Stimulated activated CD8-positive, alpha-beta memory T cell treated with anti-CD3 and anti-CD28 coated beads, Interleukin-15, amount 100 ng/mL, for 48 hours (primary cell): ENCODE measurements at places on chromosomes 4 and X.

DNA sequence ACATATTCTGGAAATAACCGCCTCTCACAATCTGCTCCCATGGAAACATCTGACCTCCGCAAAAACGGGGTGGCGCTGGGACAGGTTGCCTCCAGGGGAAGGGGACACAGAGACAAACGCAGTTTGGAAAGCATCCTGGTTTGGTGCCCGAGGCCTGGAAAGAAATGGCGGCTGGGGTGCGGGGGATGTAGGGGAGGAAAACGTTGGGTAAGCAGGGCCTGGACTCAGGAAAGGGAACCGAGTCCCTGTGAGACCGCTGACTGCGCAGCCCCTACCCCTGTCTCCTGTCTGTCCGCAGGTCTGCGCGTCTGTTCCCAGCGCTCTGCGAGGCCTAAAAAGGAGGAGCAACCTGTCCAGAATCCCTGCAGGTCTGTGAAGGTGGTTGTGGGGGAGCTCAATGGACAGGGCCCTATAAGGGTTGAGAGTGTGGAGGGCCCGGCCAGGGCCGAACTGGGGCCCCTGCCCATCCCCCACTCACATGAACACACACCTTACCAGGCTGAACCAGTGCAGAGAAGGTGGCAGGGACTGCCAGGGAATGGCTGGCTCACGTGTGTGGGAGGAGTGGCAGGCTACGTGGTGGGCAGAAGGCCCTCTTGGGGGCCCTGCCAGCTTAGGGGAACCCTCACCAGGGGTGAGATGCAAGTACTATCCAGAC, 672 bp downstream of the TCEAL3 start:
- no peak for DNase-seq

DNA sequence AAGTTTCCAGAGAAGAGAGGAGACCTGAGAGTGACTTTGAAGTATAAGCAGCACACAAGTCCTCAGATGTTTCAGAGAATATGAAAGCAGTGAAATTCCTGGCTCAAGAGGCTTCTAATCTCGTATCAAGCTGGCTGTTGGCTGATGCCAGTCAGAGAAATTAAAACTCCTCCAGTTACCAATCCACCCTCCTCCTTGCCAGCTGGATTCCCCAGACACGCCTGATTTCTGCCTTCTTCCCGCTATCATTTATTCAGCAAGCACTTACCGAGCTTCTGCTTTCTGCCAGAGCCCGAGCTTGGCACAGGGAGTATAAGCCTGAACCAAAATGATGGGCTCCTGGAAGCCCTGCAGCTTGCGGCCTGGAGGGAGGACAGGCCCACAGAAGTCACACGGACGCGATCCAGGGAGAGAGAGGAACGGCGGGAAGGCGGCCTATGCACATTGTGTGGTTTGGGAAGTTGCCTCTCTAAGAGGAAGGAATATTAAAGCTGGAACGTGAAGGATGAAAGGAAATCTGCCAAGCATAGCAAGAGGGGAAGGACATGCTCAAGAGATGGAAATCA, 102.4 kb upstream of the TBL1X start:
- no peak for DNase-seq

DNA sequence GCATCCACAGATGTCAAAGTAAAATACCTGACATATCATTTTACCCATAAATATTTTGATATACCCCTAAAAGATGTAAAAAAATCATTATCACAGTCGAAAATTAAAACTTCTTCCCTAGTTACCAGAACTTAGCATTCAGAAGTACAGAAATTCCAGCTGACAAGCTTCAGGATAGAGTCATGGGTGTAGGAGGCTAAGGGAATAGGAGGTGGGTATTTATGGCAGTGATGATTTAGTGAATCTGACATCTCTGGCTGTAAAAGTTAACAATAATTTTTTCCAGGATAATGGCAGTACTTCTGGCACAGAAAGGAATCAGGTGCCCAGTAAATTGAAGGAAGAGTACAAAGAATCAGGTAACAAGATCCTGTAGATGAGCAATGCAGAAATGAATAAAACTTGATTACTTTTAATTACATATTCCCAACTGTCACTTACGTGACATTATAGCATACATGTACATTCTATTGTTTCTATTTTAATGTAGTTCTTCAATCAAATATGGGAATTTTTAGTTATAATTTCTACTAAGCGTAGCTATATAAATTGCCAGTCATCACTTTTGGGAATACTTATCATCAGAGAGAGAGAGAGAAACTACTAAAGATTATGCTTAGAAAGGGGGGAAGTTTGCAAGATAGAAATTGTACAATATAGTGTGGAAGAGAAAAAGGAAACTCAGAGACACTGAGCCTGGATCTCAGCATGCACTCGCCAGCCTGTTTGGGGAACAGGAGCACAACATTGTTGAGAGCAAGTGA, 143.4 kb downstream of the TMEM144 start:
- DNase-seq = no peak

DNA sequence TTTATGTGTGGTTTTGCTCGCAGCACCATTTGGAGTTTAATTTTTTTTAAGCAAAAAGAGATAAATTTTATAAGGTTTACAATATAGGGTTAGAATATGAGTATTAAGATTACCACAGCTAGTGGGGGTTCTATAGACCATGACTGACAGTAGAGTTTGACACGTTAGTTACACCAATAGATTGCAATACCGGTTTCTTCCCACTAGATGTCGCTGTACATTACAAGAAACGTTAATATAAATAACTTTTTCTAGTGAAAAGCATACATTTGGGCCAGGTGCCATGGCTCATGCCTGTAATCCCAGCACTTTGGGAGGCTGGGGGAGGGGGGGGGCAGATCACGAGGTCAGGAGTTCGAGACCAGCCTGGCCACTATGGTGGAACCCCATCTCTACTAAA, 433.6 kb downstream of the MAGEB5 start:
- DNase-seq = no peak

DNA sequence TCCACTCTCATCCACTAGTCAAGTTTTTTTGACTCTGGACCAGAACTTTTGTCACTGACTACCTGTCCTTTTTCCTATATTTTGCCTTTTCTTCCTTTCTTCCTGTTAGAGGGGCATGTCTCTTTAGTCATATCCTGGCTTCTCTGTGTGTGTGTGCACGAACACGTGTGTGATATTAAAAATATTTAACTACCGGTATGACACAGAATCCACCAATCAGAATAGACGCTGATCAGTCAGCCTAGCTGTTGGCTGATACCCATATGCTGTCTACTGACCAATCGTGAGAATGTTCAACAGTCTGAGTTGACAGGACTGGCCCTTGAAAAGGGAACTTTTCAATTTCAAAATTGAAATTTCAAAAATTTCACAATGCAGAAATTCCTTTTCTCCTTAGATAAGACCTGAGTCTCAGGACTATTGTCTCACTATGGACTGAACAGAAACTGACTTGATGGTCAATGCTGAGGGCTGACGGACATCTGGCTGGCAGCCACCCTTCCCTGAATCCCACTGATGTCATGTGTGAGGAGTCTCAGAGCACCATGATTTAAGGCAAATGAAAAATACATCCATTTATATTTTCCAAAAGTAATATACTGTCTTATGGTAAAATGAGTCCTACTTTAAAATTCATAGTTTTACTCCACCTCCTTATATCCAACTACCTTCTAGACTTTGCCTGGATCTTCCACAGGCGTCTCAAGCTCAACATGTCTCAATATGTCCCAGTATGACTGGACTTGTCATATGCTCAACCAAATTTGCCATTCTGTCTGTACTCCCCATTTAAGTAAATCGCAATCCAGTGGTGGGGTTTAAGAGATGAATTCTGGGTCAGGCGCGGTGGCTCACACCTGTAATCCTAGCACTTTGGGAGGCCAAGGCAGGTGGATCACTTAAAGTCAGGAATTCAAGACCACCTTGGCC, 78.0 kb downstream of the CHRNA9 start:
- DNase-seq = no peak

DNA sequence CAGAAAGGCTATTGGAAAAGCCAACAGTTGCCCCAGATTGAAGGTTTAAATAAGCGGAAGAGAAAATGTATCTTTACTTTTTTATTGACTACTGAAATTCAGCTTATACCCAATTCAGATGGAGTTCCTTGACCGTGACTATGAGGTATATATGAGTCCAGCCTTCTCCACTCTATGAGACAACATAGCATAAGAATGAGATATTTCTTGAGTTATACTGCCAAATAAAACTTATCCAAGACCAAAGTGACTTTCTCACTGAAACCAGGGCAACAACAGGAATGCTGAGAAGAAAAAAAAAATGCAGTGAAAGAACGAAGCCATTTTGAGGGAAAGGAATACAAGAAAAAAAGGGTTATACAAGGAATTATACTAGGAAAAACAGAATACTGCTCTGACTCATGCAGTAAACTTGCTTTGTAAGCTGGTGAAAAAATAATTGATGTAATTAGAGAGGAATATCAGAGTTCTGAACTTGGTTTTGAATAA, 16.3 kb upstream of the PDK3 start:
- no peak for DNase-seq

- no peak for DNase-seq
These were observed 27.9 kb downstream of the NKX3-2 start for GRCh38 chr4:13516315-13516860.

GRCh38 chr4:183201331-183201730, 102.3 kb downstream of the WWC2 start:
- DNase-seq = no peak

DNA sequence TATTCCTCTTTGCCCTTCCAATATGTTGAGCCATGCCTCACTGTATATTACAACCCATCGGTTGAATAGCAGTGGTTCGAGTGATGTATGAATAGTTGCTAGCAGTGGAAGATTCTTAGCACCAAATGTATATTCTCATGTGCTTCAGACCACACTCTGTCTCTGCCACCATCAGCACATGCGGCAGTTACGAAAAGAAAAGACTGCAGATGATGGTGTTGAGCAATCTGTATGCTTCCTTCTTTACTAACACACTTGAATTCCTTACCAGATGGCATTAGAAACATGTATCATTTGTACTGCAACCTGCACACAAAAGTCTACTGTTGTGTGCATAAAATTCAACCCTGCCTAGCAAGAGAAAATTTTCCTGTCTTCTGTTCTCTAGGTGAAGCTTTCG, 214.6 kb downstream of the ENOX2 start:
- DNase-seq = no peak

DNA sequence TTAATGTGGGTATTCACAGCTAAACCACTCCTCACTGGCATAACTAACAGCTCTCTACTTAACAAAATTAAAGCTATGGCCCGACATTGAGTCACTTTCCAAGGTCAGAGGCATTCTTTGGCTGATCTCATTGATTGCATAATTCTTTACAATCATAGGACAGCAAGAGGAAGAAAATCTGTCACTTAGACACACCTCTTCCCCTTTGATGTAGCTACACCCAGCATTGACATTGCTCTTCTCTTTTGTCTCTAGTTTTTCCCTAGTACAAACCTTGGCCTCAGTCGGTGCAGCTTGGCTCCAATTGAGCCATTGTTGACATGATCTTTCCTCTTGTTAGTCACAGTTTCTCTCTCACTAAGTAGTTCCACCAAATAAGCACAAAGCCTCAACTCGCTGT, 313.3 kb upstream of the ACTRT1 start:
- DNase-seq = no peak

DNA sequence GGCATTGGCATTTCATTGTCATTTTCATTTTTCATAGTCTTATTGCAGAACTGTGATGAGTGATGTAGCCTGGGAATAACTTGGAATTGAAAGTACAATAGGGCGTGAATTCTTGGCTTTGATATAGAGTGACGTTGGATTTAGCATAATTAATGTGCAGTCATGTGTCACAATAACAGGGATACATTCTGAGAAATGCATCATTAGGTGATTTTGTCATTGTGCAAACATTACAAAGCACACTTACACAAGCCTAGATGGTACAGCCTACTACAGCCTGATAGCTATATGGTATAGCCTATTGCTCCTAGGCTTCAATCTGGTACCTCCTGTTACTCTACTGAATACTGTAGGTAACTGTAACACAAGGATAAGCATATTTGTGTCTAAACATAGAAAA, 300.8 kb downstream of the DTHD1 start:
- DNase-seq = no peak

DNA sequence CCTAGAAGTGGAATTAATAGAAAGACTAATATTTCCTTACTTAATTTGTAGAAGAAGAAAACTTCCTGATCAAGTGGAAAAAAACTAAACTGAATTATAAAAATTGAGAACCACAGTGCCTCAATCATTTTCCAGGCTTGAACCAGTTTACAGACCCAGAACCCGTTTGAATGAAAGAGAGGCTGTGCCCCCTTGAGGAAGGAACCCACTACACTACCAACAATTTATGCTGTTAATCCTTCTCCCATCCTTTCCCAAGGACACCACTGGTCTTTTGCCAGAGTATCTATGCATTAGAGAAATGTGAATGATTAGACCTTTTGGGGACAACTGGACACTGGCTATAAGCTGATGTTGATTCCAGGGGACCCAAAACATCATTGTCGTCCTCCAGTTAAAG, 842.6 kb downstream of the TECRL start:
- no peak for DNase-seq

- DNase-seq = no peak
These were observed 44.1 kb downstream of the TEC start for GRCh38 chr4:48225368-48226141.

- no peak for DNase-seq
These were observed 35.2 kb upstream of the LNX1 start for GRCh38 chr4:53626491-53626890.

- no peak for DNase-seq
These were observed 43.8 kb upstream of the WDR1 start for GRCh38 chr4:10160281-10160856.

DNA sequence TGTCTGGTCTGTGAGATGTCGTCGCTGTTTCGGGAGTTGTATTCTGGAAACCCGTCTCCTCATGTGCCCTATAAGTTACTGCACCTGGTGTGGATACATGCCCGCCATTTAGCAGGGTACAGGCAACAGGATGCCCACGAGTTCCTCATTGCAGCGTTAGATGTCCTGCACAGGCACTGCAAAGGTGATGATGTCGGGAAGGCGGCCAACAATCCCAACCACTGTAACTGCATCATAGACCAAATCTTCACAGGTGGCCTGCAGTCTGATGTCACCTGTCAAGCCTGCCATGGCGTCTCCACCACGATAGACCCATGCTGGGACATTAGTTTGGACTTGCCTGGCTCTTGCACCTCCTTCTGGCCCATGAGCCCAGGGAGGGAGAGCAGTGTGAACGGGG, 1.4 kb downstream of the USP27X start:
- no peak for DNase-seq

GRCh38 chrX:24851289-24851688, 157.6 kb downstream of the POLA1 start:
- DNase-seq = no peak

GRCh38 chrX:19721726-19722370, 165.6 kb downstream of the SH3KBP1 start:
- no peak for DNase-seq

DNA sequence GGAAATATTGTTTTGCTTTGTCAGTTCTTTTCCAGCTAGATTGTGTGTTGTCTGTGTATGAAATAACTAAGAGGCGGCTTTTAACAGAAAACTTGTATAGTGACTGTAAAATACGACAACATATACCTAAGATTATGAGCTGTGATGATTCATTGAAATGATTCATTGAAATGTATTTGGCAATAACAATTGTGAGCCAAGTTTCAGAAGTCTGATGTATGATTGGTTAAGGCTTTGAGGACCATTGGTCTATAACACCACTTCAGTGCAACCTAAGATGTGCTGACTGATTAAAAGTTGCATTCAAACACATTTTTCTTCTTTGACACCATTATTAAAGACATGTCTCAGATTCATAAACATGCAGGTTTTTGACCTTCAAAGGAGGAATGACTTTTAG, 76.6 kb downstream of the PTPN13 start:
- no peak for DNase-seq

GRCh38 chr4:98482847-98483806, 175.3 kb downstream of the TSPAN5 start:
- peak; percentile 25 for DNase-seq
